ENCODE measurements at places on chromosomes 6 and 20. TPM values are rescaled to one million over a fixed set of nuclear protein-coding genes. Genes with fewer than 3 reads are reported as not detected.

Gene CLIC5
- 1.9 TPM for total RNA-seq

DNA sequence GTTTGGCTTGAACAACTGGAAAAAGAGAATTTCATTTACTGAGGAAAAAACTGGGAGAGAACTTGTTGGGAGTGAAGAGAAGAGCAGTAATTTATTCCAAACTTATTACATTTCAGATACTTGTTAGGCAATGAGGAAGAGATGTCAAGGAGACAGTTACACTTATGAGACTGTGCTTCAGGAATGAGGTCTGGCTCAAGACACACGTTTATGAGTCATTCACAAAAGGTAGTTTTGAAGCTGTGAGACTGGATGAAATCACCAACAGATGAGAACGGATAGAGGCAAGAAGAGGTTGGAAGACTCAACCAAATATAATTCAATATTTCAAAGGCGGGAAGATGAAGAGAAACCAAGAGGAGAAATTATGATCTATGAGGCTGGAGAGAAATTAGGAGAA is 70.6 kb upstream of the DEFB112 start:
- no peak for DNase-seq

GRCh38 chr6:170294298-170294730 is 3.4 kb upstream of the DLL1 start:
- no peak for DNase-seq

DNA sequence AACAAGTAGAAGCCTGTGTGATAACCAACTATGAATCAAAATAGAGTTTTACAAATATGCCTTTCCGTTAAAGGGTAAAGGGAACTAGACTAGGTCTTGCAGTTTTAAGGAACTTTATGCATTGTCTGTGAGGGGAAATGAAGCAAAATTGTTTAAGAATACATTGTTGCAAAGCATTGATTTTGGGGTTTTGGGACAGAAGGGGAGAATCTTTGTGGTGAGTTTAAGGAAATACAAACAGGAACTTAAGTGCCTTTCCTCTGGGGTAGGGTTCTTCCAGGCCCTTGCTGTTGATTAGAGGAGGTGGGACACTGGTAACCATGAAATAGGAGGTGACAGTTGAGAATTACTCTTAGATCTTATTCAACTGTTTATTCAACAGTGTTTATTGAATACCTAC is 4.7 kb downstream of the MAPK14 start:
- DNase-seq: no peak

Gene CCN6
- 1.3 TPM for total RNA-seq

Gene MROH8
- 2.4 TPM for total RNA-seq

DNA sequence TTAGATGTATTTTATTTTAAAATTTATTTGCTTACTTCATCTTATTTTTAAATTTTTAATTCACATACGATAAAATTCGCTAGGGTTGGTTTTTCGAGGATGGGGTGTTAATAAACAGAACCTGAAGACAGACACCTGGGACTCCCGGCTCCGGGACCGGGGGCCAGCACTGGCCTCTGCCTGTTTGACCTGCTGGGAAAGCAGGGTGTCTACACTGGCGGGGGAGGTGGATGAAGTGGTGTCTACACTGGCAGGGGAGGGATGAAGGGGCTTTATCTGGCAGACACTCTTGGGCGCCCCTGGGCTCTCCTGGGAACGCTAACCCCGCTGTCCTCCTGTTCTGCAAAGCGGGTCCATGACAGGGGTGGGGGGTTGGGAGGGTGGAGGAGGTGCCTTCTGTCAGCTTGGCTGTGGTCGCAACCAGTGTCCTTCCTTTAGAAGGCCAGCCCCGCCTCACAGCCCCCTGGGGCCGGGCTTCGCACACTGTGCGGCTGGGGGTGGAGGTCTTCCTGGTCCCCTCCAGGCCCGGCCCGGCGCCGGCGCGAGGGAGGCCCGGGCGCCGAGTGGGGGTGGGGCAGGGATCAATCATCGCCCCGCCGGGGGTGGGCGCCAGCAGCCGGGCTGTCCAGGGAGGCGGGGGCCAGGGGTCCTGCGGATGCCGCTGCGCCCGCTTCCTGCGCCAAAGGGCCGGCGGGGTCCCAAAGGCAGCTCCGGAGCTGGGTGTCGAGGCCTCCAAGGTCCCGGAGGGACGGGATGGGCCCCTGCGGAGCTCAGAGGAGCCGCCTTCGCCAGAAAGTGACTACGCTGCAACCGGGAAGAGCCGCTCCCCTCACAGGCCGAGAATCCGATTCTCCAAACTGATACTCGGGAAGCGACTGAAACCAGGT is 1.8 kb downstream of the GATA5 start:
- no peak for DNase-seq

Data from lower leg skin (tissue), 4 donors.